T follicular helper cell (primary cell): ENCODE measurements at places on chromosomes 1 and 21.

- no peak for DNase-seq
Observed at GRCh38 chr1:205983925-205984725, 19.1 kb downstream of the RAB7B start.

- DNase-seq = no peak
Observed at GRCh38 chr1:205589618-205590456, 42.0 kb downstream of the ELK4 start.

DNA sequence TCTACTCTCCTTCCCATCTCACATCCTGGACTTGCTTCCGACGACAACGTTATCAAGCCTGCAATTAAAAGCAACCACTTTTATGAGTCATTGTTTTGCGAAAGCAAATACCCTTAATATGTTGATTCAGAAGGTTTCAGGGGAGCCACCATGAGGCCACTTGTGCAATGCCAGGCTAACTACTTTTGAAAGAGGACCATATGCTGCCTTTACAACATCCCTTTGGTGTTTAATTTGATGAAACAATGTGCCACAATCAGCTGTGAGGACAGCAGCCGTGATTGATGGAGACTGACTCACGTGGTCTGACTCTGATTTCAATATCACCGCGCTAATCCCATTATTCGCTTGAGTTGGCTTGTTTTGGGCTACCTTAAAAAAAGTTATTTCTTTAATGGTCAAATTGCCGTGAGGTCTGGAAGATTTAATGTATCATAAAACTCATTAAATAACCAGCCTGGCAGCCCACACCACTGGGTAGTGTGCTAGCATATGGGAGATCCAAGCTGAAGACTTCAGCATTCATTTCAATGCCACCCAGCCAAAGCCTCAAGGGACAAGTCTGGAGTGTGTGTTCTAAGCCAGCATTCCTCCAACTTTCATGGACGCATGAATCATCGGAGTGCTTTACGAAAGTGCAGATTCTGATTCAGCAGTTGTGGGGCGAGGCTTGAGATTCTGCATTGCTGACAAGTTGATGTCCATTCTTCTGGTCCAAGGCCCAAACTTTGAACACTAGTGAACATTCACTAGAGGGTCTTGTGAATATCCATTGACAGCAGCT lies 73.3 kb upstream of the PAXBP1 start:
- DNase-seq = no peak

DNA sequence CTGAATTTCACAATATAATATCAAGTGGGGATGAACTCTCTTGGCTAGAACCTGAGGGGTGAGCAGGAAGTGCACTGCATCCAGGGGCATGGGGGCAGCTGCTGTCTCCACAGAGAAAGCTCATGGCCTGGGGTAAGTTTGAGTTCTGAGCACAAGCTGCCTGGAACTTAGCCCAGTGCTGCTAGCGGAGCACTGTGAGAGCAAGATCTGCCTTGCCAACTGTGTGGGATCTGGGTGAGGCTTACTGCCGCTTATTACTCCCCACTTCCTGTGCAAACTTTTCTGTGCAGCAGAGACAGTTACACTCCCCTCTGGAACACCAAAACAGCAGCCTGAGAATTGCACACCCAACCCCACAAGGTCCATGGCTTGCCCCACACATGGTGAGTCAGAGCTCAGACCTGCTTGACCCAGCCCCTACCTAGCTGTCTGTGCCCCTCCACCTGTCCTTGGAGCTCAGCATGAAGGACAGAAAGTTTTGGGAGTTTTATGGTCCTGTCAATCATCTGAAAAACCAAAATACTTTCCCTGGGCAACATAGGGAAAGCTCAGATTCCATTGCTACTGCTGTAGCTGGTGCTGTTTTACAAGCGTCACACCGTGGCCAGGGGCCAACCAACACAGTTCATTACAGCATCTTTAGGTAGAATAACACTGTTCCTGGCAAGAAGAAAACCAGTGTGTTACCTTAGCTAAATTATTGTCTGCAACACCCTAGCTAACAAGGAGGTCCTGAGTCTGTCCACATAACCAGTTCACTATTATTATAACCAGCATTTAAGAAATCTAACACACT lies 762.1 kb upstream of the NEGR1 start:
- no peak for DNase-seq

GRCh38 chr1:6166655-6167390 lies 13.3 kb downstream of the CHD5 start:
- no peak for DNase-seq

GRCh38 chr1:68585351-68585750 lies 88.5 kb upstream of the DEPDC1 start:
- DNase-seq = no peak

DNA sequence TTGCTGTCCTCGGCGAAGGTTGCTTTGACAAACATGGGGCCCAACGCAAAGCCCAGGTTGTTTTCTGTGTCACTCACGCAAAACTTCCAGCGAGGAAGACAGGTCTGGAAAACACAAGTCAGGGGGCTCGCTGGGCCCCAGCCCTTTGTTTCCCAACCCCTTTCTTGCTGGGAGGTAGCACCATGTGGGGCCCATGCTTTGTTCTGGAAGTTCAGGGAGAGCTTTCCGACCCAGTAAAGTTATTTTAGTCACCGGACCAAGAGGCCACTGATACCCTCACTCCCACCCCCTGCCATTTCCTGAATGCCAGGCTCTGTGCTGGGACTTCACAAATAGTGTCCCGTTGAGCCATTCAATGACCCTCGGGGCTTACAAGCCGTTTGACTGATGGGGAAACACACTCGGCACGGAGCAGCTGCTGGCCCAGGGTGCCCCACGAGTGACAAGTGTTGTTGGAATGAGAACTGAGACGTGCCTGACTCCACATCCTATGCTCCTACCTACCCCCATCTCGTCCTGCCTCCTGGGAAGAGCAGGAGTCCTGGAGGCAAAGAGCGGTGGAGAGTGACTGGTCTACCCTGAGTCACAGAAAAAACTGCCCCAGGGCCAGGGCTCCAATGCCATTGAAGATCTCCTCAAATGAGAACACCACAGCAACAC lies 52.0 kb downstream of the ECE1 start:
- no peak for DNase-seq

DNA sequence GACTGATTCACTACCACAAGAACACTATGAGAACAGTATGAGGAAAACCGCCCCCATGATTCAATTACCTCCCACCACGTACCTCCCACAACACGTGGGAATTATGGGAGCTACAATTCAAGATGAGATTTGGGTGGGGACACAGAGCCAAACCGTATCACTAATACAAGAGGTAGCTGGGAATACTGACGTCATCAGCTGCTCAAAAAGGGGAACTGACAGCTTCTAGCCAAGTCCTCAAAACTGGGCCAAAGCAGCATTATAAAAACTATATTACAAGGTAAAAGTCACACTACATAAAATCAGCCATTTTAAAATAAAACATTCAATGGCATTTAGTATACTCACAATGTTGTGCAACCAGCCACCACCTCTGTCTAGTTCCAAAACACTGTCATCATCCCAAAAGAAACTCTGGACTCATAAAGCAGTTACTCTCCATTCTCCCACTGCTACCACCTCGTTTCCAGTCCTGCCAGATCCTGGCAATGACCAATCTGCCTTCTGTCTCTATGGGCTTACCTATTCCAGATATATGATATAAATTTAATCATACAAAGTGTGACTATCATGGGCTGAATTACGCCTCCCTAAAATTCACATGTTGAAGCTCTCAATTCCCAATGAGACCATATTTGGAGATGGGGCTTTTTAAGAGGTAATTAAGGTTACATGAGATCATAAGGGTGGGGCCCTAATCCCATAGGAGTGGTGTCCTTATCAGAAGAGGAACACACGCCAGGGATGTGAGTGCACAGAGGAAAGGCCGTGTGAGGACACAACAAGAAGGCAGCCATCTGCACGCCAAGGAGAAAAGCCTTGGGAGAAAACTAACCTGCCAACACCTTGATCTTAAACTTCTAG lies 192.1 kb downstream of the SETD4 start:
- DNase-seq = no peak

DNA sequence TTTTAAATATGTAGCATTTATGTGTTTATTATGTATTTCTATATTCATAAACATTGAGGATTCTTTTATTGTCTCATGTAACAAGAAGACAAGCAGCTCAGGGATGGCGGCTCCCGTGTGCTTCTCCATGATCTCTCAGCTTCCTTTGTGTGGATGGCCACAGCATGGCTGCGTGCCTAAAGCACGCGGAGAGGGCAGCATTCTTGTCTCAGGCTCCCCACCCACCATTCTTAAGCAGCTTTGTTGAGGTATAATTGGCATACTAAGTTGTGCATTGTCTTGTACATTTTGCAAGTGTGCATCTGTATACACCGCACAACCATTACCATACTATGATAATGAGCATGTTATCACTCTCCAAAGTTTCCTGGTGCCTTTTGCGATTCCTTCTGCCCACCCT lies 81.6 kb downstream of the CAMTA1 start:
- no peak for DNase-seq

- DNase-seq = no peak
Observed at GRCh38 chr1:20439282-20439681, 46.7 kb downstream of the CAMK2N1 start.

DNA sequence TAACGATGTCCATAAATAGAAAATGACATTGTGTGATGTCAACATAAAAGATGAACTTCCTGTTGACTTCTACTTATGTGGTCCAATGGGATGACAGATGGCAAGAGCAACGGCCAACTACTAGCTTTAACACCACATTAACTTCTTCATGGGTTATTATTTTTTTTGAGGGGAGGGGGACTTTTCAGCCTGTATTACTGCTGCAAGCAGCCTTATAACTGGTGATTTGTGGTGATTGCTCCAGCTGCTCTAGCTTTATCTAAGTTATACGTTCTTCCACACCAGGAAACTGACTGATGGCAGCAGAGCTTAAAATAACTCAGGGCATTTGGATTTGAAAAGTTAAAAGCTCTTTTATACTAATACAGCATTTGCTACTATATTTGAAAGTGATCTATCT lies 228.8 kb upstream of the B3GALT2 start:
- no peak for DNase-seq
